ENCODE measurements at places on chromosomes 11 and 22.

DNA sequence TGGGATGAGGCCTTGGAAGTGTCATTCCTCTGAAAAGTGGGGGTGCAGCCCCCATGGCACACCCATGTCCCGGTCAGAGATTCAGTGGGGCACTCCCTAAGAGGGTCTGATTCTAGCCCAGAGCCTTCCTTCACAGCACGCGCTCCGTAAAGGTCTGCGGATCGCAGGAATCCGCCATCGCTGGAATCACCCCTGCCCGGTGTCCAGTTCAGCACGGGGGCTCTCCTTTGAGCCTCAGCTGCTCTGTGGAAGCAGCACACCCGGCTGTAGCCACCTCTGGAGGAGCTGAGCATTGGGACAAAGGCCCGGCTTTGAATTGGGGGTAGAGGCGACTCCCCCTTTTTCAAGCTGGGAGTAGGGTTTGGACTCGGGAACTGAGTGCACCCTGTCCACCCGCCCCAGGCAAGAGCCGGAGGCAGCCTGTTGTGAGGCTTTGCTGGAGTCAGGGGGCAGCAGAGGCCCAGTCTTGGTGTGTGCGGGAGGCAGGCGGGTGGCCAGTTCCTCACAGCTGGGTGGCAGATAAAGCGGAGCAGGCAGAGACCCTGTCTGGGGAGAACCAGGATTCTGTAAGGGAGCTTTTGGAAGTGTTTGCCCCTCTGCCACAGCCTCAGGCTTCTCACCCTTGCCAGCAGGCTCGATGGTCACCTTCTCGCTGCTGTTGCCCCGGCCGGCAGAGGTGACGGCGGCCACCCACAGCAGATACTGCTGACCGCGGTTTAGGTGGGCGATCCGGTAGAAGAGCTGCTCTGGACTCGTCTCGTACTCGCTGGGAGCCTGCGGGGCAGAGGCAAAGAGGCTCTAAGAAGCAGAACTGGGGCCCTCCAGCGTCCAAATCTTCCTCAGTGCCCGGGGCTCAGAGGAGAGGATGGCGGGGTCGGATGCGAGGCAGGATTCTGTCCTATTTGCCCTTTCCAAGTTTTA lies 115.9 kb downstream of the CEP164 start:
- no peak for DNase-seq

DNA sequence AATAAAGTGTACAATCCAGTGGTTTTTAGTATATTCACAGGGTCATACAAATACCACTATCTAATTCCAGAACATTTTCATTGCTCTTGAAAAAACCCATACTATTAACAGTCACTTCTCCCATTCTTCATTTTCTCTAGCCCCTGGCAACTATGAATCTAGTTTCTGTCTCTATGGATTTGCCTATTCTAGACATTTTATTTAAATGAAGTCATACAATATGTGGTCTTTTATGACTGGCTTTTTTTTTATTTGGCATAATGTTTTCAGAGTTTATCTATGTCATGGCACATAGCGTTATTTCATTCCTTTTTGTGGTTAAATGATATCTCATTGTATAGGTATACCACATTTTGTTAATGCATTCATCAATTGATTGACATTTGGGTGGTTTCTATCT lies 59.4 kb downstream of the KDM2A start:
- no peak for DNase-seq

GRCh38 chr11:132330515-132330914 lies 960.1 kb downstream of the NTM start:
- DNase-seq, result no peak

DNA sequence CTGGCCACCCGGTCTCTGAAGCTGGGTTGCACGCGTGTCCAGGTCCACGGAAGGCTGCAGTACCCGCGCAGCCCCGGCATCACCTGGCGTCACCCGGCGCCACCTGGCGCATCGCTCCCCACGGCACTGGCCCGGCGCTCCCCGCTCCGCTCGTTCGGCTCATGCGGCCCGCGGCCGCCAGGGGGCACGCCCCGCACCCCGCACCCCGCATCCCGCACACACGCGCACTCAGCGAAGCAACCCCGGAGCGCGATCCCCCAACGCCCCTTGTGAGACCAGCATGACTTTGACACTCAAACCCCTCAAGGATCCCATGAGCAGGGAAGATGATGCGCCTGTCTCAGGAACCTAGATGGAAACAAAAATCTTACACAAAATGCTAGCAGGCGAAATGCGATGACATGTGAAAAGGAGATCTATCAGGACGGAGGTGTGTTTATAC lies 11.9 kb downstream of the B3GNT6 start:
- DNase-seq, result no peak

- DNase-seq, result no peak
These were observed 1248.9 kb downstream of the JRKL start for GRCh38 chr11:97638641-97639224.

DNA sequence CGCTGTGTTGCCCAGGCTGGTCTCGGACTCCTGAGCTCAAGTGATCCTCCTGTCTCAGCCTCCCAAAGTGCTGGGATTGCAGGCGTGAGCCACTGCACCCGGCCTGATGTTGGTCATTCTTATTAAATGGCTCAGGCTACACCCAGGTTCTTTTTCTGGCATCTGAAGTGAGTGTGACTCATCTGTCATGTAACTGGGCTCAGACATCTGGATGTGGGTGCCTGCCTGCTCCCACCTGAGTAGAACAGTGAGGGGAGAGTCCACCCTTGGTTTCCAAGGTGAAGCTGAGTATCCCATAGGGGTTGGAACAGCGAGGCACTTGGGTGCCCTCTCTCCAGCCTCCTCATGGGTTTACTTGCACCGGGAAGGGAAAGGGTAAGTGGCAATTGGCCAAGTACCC lies 36.7 kb upstream of the EIF3D start:
- no peak for DNase-seq

All from NCI-H1436 treated with DMSO at 0.1 percent for 48 hours (cell line).